ENCODE measurements at places on chromosomes 5 and 9.
A peak's percentile ranks its signal among the peaks of the same experiment; 100 is the strongest.

DNA sequence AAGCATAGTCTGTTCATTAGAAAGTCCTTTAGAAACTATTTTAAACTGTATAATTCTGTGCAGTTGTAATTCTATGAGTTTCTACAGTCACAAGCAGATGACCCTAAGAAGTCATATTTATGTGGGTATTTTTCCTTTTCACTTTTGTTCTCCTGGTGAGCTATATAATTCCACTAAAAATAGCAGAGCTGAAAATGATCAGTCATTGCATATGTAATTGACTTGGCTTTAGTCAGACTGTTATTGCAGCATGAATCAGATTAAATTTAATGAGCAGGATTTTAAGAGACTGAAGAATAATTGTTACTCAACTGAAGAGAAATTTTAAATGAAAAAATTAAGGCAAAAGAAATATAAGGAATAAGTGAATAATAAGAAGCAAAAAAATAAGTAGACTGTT is 108.5 kb downstream of the MTREX start:
- H3K27me3 ChIP-seq, result no peaks in the 10 kb centered on the region
- H3K4me1 ChIP-seq, result no peaks in the 10 kb centered on the region
- H3K27ac ChIP-seq, result no peak overlapping the region

GRCh38 chr9:98121058-98121457 is 2.0 kb upstream of the TRIM14 start:
- no peak for DNase-seq
- no peaks in the 10 kb centered on the region for H3K27me3 ChIP-seq
- H3K4me3 ChIP-seq, result no peak overlapping the region
- H3K4me1 ChIP-seq, result peaks cover 46% of the 10 kb centered on the region
- peak overlapping the region; percentile 44 for H3K27ac ChIP-seq
- peaks cover 17% of the 10 kb centered on the region for H3K36me3 ChIP-seq

DNA sequence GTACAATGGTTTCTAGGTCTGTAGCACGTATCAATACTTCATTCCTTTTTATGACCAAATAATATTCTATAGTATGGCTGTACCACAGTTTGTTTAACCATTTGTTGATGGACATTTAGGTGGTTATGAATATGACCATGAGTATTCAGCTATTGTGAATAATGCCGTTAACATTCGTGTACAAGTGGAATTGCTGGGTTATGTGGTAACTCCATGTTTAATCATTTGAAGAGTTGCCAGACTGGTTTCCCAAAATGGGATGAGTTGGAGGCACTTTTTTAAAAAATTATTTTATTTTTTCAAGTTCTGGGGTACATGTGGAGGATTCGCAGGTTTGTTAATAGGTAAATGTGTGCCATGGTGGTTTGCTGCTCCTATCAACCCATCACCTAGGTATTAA is 4.6 kb downstream of the SNX2 start:
- peaks cover 29% of the 10 kb centered on the region for H3K4me1 ChIP-seq
- no peak for DNase-seq
- no peak overlapping the region for H3K4me3 ChIP-seq

GRCh38 chr9:14627513-14627912 is 65.7 kb downstream of the ZDHHC21 start:
- no peak overlapping the region for H3K4me3 ChIP-seq
- no peak for DNase-seq
- H3K4me1 ChIP-seq, result no peaks in the 10 kb centered on the region
- no peaks in the 10 kb centered on the region for H3K27me3 ChIP-seq
- no peaks in the 10 kb centered on the region for H3K36me3 ChIP-seq
- no peak overlapping the region for H3K27ac ChIP-seq

- no peak overlapping the region for H3K4me3 ChIP-seq
- no peak overlapping the region for H3K27ac ChIP-seq
- no peaks in the 10 kb centered on the region for H3K4me1 ChIP-seq
- H3K27me3 ChIP-seq, result no peaks in the 10 kb centered on the region
Measured at GRCh38 chr5:129400395-129400983, 59.6 kb upstream of the ADAMTS19 start.

- H3K36me3 ChIP-seq, result no peaks in the 10 kb centered on the region
- peaks cover 19% of the 10 kb centered on the region for H3K4me1 ChIP-seq
- peak overlapping the region; percentile 46 for H3K27ac ChIP-seq
Measured at GRCh38 chr5:157574456-157575380, 857 bp downstream of the ADAM19 start.

DNA sequence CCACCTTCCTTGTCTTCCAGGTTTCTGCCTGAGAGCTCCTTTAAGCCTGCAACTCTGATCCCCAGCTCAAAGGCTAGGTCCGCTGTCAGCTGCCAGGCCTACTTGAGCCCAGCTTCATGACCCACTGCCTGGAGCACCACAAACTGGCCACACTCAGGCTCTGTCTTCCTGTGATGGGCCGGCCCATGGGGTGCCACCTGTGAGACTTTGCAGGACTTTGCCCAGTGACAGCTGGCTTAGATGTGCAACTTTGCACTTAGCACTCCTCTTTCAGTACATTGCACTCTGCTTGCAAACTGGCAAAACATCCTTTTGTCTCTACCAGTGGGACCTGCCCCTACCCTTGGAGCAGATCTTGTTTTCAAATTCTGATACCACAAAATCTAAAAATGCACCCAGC is 311.5 kb upstream of the PDE4D start:
- H3K4me1 ChIP-seq, result no peaks in the 10 kb centered on the region
- no peak for DNase-seq
- no peaks in the 10 kb centered on the region for H3K27me3 ChIP-seq
- H3K27ac ChIP-seq, result no peak overlapping the region

DNA sequence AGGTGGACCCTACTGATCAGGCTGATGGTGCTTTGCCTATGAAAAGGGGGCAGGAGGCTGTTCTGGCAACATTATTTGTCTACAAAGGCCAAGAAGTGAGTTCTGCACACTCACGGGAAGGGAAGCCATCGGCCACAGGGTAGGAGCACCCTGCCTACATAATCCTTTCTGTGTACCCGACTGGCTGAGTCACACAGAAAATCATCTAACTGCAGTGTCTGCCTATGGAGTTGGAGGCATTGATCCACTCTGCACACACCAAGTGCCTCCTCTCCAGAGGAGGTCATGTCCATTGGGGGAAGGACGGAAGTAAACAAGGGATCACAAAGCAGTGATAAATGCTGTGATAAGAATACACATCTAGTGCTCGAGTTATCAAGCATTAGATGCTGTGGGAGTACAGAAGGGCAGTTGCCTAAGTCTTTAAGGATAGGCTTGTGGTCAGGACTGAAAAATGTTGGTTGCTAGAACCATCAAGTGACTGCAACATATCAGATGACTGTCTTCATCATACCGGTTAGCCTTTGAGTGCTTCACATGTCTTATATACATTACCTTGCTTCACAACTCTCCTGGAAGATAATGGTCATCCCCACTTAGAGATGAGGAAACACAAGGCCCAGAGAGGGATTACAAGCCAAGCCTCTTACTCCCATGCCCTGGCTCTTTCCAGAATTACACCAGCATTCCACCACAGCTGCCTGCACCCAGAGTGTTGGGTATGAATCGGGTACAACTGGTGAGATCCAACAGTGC is 1.3 kb upstream of the SLC2A8 start:
- H3K4me1 ChIP-seq, result no peaks in the 10 kb centered on the region
- no peak overlapping the region for H3K27ac ChIP-seq
- no peaks in the 10 kb centered on the region for H3K36me3 ChIP-seq
- H3K4me3 ChIP-seq, result no peak overlapping the region

DNA sequence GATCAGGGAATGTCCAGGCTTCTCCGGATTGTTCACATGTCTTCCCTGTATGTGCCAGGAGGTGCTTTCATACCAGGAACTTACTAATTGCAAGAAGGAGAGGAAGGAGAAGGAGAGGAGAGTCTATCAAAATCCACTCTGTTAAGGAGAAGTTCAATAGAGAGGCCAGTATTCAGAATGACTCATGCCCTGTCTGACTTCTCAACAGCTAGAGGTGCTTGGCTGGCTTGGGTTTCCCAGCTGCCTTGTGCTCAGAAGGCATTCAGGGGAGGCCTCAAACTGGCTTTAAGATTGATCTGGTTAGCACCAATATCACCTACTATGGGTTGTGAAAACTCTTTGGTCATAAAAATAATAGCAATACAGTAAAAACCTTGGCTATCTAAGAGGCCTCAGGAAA is 167.9 kb upstream of the GLRA1 start:
- no peak overlapping the region for H3K27ac ChIP-seq
- no peak overlapping the region for H3K4me3 ChIP-seq
- no peaks in the 10 kb centered on the region for H3K4me1 ChIP-seq

DNA sequence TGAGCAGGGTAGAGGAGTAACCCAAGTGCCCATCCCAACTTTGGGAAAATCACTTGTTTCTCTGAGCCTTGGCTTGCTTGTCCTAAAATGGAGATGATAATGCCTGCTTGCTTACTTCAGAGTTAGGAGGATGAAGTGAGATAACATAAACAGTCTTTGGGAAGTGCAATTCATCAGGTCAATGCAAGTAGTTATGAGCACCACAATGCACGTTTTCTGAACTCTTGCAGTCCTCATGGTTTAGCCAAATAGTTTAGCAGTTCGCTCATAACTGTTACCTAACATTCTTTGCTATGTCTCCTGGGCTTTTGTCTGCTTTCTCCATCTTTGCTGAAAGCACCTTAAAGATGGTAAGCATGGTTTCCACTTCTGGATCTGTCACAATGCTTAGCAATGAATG is 270.0 kb downstream of the ADAMTSL1 start:
- DNase-seq, result no peak
- no peaks in the 10 kb centered on the region for H3K4me1 ChIP-seq
- no peaks in the 10 kb centered on the region for H3K36me3 ChIP-seq
- H3K27me3 ChIP-seq, result no peaks in the 10 kb centered on the region
- H3K4me3 ChIP-seq, result no peak overlapping the region
- H3K27ac ChIP-seq, result no peak overlapping the region

- H3K4me3 ChIP-seq, result no peak overlapping the region
- no peak overlapping the region for H3K27ac ChIP-seq
- no peak for DNase-seq
Measured at GRCh38 chr9:96646081-96646991, 8.8 kb downstream of the PRXL2C start.

GRCh38 chr5:35852084-35852734 is 4.5 kb upstream of the IL7R start:
- peak; percentile 34 for DNase-seq
- H3K27me3 ChIP-seq, result no peaks in the 10 kb centered on the region
- no peak overlapping the region for H3K4me3 ChIP-seq
- H3K4me1 ChIP-seq, result peaks cover 72% of the 10 kb centered on the region

DNA sequence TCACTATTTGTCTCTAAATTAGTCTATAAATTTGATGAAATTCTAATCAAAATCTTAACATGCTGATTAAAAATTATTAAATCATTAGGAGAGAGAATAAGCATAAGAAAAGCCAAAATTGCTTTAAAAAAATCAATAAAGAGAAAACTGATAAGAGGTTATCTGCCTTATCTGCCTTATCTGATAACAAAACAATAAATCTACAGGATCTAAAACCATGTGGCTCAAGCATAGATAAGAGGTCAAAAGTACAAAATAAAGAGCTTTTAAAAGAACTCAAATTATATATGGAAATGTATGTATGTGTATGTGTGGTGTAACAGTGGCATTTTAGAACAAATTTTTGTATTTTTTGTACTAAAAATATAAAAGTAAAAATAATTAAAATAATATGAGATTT is 18.6 kb downstream of the TRIM14 start:
- H3K27ac ChIP-seq, result peak overlapping the region; percentile 44
- H3K4me1 ChIP-seq, result peaks cover 49% of the 10 kb centered on the region

DNA sequence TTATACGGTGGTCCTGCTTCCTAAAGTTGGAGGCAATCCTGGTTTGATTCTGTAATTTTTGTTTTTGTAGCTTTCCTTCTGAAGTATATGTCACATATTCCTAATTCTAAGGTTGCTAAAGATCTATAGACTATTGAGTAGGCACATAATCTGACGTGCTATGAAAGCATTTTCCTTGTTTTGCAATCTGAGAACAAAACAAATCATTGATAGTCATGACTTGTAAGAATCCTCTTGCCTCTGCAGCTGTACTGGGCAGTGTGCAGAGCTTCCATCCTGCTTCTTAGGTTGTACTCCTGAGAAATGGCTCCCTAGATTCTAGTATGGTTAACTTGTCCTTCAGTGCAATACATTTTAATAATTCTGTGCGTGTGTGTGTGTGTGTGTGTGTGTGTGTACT is 35.4 kb downstream of the SEMA6A start:
- no peaks in the 10 kb centered on the region for H3K27me3 ChIP-seq
- H3K4me3 ChIP-seq, result no peak overlapping the region
- no peak for DNase-seq
- no peaks in the 10 kb centered on the region for H3K4me1 ChIP-seq
- no peaks in the 10 kb centered on the region for H3K36me3 ChIP-seq
- no peak overlapping the region for H3K27ac ChIP-seq

GRCh38 chr9:16545639-16546038 is 324.8 kb downstream of the BNC2 start:
- H3K4me3 ChIP-seq, result no peak overlapping the region
- H3K27me3 ChIP-seq, result no peaks in the 10 kb centered on the region
- H3K4me1 ChIP-seq, result no peaks in the 10 kb centered on the region
- DNase-seq, result no peak

DNA sequence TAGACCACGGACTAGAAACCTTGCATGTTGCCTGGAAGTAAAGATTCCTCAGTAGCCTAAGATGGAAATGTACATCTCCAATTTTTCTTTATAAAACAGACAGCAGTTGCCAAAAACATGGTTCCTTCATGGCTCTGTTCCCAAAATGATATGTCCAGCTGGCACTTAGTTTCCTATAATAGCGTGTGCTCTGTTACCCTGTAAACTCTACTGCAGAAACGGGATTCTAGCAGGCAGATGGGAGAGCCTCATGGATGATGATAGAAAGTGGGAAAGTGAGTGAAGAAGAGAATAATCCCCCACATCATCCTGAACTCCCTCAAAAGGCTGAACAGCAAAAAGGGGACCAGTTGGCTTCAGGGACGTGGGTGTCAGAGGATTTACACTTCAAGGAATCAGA is 118.2 kb downstream of the FRMD3 start:
- no peaks in the 10 kb centered on the region for H3K4me1 ChIP-seq
- H3K27ac ChIP-seq, result no peak overlapping the region
- no peak for DNase-seq
- no peaks in the 10 kb centered on the region for H3K36me3 ChIP-seq
- H3K27me3 ChIP-seq, result no peaks in the 10 kb centered on the region

GRCh38 chr9:116005205-116005604 is 148.4 kb upstream of the PAPPA start:
- no peaks in the 10 kb centered on the region for H3K36me3 ChIP-seq
- no peaks in the 10 kb centered on the region for H3K27me3 ChIP-seq

DNA sequence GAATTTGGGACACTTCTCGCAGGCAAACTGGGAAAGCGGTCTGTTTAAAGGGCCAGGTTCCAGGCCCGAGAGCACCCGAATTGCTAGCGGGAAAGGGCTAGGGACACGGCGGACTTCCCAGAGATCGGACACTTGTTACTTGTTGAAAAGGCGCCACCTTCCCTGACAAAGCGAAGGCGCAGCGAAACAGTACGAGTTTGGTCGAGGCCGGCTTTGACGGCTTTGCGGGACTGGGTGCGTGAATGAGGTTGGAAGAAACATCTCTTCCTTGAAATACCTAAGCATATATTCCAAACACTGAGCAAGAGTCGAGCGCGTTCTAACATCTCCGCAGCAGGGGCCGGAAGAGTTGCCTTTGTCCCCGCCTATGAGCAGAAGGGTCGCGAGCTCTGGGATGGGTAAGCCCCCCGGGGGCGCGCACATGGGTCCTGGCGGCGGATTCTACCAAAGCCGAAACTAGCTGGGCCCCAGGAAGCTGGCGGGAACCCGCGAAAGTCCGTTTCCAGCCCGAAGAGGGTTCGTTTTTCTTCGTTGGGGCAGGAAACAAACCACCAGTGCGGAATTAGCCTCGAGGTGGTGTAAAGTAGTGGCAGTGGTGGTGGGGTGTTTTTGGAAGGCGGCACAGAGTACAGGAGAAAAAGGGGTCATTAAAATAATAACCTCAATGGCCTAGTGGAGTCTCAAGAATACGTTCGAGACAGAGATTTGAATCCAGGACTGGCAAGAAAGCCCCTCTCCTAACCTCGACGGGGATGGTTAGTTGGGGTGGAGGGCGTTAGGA is 1.5 kb downstream of the GDNF start:
- H3K36me3 ChIP-seq, result no peaks in the 10 kb centered on the region
- no peak overlapping the region for H3K4me3 ChIP-seq
